ENCODE measurements at places on chromosomes 12 and 14.

GRCh38 chr12:42873401-42873800, 283.9 kb upstream of the PRICKLE1 start:
- no peak for DNase-seq

- no peak for DNase-seq
These were observed 82.7 kb downstream of the ADCK1 start for GRCh38 chr14:77882636-77883035.

DNA sequence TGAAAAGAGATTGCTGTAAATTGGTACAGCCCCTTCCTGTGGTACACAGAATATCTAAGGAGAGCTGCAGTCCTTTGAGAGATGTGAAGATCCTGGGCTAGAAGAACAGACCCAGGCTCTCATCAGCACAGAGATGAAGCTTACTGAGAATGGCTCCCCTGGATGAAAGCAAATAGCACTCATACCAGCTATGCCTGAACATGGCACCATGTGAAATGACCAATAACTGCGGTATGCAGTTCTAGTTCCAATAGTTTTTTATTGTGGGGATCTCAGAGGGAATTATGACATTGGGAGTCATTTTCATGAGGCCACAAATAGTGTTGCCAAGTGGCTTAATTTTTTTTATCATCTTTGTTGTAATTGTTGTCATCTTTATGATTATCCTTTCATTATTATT, 15.4 kb upstream of the TRHDE start:
- DNase-seq, result no peak

DNA sequence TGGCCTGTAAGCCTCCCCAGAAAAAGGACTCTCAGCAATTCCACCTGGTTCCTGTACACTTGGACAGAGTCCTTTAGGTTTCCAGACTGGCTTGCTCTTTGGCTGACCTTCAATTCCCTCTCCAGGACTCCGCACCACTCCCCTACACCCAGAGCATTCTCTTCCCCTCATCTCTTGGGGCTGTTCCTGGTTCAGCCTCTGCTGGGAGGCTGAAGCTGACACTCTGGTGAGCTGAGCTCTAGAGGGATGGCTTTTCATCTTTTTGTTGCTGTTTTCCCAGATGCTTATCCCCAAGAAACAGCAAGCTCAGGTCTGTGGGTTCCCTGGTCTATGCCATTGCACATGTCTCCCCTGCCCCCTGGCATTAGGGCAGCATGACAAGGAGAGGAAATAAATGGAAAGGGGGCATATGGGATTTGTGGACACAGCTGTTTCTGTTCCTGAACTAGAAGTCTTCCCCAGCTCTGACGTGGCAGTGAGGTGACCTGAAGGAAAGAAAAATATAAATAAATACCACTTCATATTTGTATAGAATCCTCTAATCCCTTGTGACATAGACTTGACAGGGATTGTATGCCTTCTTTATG, 1.3 kb downstream of the RNASE7 start:
- no peak for DNase-seq

DNA sequence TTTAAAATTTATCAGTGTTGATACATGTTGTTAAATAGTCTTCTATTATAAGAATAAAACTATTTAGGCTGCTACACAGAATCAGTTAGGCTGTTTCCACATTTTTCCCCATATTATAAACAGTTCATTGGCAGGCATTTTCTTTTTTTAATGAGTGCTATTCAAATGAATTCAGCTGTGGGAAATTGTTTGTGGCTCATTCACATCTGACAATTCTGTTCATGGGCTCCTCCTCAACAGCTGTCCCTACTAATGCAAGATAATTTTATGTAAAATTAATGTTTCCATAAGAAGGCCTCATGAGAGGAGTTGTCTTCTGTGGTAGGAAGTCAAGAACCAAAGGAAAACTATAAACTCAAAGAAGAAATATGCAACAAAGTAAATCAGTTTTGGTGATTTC, 218.0 kb downstream of the PPFIA2 start:
- DNase-seq, result no peak

GRCh38 chr14:104968541-104969401, 9.4 kb downstream of the AHNAK2 start:
- no peak for DNase-seq

- DNase-seq, result no peak
These were observed 315.2 kb upstream of the G2E3 start for GRCh38 chr14:30243805-30244204.

GRCh38 chr12:62865065-62865464, 69.9 kb downstream of the PPM1H start:
- DNase-seq, result no peak

DNA sequence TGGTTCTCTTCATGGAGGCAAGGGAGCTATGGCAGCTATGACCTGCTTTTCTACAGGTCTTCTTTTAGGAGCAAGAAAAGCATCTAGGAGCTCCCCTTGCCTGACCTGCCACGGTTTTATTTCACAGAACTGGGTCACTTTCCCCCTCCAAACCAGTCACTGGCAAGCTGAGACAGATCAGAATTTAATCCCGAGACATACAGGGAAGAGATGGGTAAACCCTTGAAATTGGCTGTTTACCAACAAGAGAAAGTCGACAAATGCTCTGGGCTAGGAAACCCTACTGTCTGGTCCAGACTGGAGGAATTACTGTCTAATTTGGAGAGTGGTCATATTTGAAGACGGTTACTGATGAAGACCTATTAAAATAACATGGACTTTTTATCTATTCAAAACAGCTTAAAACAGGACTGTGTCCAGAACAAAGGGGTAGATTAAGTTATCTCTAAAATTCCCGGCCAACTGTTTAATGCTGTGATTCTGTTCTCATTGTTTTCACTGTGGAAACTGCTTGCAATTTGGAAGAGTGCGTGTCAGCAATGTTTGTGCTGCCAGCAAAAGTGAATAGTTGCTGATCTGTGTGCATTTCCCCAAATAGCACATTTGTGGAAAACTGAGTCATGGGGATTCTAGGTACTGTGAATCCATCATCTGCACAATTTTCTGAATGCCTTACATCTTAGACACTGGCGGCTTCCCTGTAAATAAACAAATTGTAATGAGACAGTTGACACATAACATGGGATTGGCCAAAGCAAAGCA, 73.4 kb upstream of the EEA1 start:
- peak; percentile 58 for DNase-seq

- no peak for DNase-seq
These were observed 197.8 kb downstream of the FSCB start for GRCh38 chr14:44309331-44309730.

GRCh38 chr12:102568276-102568675, 87.9 kb upstream of the IGF1 start:
- DNase-seq, result no peak

DNA sequence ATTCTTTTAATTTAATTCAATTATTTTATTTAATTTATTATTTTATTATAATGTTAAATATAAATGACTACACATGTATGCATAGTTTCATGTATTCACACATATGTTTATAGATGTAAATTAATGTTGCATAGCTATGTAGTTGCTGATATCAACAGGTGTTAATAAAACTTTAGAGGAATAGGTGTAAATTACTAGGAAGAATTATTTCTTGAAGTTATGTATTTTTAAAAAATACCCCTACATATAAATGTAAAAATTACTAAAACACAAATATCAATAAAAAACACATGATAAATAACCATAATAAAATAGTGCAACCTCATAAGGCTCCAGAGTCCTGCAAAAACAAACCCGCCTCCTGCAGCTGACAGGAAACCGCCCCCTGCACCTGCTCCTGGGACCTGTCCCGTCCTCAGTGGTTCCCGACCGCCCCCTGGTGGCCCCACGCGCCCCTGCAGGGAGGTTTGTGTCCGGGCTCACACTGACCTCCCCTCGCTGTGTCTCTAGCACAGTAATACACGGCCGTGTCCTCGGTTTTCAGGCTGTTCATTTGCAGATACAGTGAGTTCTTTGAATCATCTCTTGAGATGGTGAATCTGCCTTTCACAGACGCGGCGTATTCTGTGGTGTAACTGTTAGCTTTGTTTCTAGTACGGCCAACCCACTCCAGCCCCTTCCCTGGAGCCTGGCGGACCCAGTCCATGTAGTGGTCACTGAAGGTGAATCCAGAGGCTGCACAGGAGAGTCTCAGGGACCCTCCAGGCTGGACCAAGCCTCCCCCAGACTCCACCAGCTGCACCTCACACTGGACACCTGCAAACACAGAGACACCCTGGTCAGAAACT, 1264.0 kb downstream of the TMEM121 start:
- no peak for DNase-seq

DNA sequence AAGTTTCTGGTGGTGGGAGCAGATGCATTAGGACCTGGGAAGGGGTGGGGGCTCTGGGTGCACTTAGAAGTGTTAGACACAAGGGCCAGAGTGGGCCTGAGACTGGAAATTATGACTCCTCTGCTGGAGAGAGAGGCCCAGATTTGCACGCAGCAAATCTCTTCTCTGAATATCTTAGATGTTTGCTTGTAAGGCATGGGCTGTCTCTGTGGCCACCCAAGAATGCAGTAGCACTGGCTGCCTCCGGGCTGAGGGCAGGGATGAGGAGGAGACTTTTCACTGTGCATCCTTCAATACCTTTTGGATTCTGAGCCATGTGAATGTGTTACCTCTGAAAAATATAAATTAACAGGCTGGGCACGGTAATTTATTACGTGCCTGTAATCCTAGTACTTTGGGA, 14.0 kb upstream of the RABGGTA start:
- no peak for DNase-seq

DNA sequence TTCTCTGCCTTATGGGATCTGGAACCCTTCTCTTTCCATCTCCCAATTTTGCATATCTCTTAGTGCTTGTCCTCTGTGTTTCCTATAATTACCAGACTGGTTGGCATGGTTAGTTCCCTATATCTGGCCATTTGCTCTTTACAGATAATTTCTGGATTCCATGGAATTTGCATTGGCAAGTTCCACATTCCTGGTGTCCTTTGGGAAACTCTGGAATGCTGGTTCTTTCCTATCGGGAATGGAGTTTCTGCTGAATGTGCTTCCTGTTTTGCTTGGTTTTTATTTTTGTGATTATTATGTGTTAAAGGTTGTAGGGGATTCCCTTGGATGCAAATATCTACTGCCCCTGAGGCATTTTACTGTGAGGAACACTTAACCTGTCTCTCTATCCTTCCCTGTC, 193.0 kb upstream of the BTG1 start:
- DNase-seq, result no peak

DNA sequence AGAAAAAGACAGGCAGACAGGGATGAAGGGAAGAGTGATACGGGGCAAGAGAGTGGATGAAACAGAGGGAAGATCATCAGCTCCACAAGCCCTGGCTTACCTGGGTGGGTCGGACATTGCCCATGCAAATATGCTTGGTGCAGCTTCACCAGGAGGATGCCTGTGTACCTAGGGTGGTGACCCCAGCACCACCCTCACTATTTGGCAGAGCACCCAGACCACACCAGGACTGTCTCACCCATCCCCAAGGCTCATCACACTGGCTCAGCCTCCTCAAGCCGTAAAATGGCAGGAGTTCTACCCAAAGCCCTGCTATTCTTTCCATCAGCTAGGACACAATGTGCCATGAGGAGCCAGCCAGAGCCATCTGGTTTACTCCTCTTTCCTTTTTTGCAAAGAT, 3.0 kb downstream of the GALNT8 start:
- no peak for DNase-seq
